Activated CD8-positive, alpha-beta T cell treated with anti-CD3 and anti-CD28 coated beads for 36 hours (primary cell): ENCODE measurements at places on chromosomes 2 and 18. TPM values are rescaled to one million over a fixed set of nuclear protein-coding genes. Genes with fewer than 3 reads are reported as not detected.

The RNF125 gene
- total RNA-seq = 19.1 TPM

The FLACC1 gene
- 0.76 TPM for total RNA-seq

The MYO3B gene
- 0.20 TPM for total RNA-seq

The CAPN14 gene
- 0.59 TPM for total RNA-seq

The SIX3 gene
- not detected for total RNA-seq

DNA sequence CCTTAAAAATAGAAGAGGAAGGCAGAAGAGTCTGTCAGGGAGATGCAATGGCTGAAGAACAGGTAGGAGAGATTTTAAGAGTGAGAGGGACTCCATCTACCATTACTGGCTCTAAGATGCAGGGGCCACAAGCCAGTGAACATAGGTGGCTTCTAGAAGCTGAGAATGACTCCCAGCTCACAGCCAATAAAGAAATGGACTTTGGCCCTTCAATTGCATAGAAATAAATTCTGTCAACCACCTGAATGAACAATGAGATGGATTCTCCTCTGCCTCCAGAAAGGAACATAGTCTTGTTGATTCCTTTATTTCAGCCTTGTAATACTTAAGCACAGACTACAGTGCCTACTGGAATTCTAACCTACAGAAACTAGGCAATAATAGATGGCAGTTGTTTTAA, 603.3 kb upstream of the NXPH2 start:
- H3K27me3 ChIP-seq = no peaks in the 10 kb centered on the region
- H3K4me1 ChIP-seq = no peaks in the 10 kb centered on the region
- no peaks in the 10 kb centered on the region for H3K36me3 ChIP-seq
- DNase-seq = no peak
- no peak overlapping the region for H3K27ac ChIP-seq
